ENCODE measurements at places on chromosomes 1 and 21. TPM values are rescaled to one million over a fixed set of nuclear protein-coding genes. Genes with fewer than 3 reads are reported as not detected.

- no peak for DNase-seq
Observed at GRCh38 chr1:215040190-215040589, 42.3 kb upstream of the KCNK2 start.

DNA sequence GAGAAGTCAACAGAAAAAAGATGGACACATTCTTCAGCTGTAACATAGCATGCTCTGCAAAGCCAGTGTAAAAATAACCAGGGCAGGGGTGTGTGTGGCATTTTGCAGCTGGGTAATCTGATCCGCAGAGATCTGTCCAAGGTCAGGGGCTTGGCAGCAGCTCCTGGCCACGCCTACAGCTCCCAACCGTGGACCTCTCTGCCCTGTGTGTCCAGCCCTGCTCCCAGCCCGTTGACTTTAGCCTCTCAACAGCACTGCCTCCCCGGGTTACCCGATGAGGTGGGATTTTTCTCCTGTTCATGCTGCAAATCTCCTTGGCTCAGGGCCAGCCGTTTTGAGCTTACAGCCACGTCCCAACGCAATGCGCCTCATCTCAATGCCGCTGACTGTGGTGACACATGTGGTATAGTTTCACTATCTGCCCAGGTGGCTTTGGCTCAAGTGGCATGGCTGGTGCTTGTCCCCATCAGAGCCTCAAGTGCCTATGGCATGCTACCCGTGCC lies 68.1 kb downstream of the VWA5B1 start:
- no peak for DNase-seq

DNA sequence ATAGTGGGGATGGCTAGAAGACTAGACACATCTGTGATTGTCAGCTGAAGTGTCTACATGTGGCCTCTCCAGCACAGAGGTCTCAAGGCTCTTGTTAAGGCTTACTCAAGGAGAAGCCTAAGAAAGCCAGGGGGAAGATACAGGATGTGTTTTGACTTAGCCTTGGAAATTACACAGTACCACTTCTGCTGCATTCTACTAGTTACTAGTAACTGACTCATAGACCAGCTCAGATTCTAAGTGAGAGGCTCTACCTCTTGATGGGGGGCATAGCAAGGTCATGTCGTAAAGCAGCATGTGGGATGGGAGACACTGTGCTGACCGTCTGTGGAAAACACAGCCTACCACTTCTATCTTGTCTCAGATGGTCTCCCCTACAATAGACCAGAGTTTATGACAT lies 99.5 kb downstream of the UBE2U start:
- no peak for DNase-seq

DNA sequence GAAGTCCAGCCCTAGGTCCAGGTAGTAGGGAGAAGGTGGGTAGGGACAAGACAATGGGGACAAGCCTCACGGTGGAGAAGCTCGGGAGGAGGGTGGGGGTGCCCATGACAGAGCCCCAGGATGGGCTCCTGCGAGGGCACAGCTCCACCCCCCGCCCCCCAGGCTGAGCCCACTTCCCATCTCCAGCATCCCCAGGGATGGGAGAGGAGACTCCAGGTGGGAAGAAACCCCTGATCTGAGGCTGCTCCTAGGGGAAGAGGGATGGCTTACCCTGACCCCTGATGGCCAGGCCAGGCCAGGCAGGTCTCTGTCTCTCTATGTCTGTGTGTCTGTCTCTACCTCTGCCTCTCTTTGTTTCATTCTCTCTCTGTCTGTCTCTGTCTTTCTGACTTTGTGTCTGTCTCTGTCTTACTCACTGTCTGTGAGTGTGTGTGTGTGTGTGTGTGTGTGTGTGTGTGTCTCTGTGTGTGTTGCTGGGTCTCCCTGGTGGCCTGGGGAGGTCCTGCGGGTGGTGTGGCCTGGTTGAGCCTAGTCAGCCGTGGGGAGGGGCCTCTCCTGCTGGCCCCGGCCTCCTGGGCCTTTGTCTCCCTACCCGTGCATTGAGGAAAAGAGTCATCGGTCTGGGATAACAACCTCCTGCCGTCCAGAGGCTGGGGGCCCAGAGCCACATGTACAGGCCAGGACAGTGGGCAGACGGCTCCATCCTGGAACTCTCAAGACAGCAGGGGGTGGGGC lies 45.7 kb downstream of the WNT9A start:
- no peak for DNase-seq

GRCh38 chr1:24203404-24203803 lies 16.3 kb upstream of the IFNLR1 start:
- no peak for DNase-seq

- no peak for DNase-seq
Observed at GRCh38 chr1:248158758-248159157, 13.8 kb downstream of the OR2M5 start.

DNA sequence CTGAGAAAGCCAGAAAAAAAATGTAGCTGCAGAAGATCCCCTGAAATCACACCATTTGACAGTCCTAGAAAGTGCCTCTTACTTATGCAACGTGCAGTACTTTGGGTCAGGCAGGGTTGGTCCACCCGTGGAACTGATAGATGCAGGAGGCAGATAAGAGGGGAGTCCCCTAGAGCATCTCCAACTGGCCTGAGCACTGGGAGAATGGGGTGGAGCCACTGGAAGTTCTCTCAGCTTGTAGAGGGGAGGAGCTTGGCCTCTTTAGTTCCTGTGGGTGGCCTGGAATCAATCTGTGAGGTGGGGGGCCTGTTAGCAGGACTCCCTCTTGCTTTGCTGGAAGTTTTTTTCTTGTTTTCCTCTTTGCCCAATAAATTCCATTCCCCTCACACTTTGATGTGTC lies 335.7 kb upstream of the NCAM2 start:
- DNase-seq, result no peak

GRCh38 chr1:150065184-150065871 lies 2.2 kb upstream of the VPS45 start:
- no peak for DNase-seq

DNA sequence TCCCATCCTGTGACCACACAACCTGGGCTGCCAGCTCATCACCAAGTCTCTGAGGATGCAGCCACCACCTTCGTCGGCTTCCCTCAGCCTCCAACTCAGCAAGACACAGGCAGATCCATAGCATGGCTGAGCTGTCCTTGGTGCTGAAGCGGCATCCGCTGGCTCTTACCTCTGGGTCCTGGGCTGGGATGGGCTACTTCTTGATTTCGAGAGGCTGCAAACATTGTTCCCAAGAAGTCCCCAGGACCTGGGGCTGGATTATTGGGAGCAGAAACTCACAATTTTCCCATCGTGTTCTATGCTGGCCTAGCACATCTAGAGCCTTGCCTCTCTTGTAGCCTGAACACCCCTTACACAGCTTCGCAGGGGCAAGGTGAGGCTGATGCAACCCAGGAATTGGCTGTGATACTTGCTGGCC lies 24.9 kb upstream of the C1QA start:
- DNase-seq, result no peak

The TTF2 gene
- 103 TPM for total RNA-seq

The SCYL3 gene
- total RNA-seq, result 10.2 TPM

The MYBPH gene
- not detected for total RNA-seq

The HRNR gene
- total RNA-seq, result not detected

The OPTC gene
- not detected for total RNA-seq

The HSPB7 gene
- not detected for total RNA-seq

The HPDL gene
- total RNA-seq, result 26.8 TPM
